HS-27A (cell line): ENCODE measurements at places on chromosomes 2 and 18.

DNA sequence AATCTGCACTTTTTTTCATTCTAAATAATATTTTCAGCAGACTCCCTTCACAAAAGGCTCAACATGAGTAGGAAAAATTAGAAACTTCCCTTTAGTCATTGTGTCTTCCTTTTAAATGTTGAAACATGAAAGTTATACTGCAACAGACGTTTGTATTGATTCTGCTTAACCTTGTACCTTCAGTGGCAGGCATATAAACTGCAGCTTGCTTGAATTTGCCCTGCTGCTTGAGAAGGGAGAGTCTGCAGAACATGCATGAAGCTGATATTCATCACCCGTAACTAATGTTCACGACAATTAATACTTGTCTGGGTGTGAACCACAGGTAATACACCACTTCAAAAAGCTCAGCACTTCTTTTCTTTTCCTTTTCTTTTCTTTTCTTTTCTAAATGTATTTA is 294.7 kb upstream of the LRP1B start:
- DNase-seq = no peak

- DNase-seq = no peak
Measured at GRCh38 chr2:40173276-40173675, 278.6 kb downstream of the SLC8A1 start.

DNA sequence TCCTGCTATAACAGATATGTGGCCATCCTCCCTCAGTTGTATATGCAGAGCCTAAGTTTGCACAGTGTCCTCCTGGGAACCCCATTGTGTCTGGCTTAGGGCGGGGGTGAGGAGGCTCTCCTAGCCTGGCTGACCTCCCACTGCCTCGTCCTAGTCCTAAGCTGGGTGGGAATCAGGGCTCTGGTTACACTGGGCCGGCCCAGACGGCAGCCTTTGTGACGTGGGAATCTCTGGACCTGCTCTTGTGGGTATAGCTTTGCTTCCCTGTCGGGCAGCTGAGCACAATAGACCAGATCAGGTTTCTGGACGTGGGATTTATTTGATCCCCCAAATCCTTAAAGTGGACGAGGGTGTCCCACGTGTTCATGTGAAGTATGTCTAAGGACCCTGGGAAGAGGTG is 2.9 kb downstream of the ACKR3 start:
- no peak for DNase-seq

DNA sequence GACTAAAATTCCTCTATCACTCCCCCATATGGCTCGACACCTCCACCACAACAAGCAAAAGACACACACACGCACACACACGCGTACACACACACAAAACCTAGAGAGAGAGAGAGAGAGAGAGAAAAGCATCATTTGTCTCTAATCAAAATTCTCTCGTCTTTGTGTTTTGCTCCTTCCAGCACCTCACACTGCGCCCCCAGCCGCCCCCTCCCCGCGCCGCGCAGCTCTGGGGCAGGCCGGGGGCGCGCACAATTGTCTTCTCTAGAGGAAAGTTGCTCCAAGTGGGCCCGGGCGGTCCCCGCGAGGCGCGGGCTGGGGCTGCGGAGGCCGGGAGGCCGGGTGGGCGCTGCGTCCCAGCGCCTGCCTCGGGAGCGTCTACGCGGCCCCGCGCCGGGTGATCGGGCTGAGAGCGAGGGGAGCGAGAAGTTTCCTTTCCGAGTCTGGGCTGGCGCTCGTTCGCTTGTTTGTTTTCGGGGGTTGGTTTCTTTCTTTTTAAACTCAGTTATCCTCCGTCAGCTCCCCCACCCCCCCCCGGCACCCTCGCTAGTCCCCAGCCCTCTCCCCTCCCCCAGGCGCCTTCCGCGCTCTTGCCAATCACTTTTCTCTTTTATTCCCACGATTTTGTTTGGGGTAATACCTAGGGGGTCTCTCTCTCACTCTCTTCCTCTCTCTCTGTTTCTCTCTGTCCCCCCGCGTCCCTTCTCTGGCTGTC is 4.1 kb downstream of the ZEB2 start:
- DNase-seq = no peak

DNA sequence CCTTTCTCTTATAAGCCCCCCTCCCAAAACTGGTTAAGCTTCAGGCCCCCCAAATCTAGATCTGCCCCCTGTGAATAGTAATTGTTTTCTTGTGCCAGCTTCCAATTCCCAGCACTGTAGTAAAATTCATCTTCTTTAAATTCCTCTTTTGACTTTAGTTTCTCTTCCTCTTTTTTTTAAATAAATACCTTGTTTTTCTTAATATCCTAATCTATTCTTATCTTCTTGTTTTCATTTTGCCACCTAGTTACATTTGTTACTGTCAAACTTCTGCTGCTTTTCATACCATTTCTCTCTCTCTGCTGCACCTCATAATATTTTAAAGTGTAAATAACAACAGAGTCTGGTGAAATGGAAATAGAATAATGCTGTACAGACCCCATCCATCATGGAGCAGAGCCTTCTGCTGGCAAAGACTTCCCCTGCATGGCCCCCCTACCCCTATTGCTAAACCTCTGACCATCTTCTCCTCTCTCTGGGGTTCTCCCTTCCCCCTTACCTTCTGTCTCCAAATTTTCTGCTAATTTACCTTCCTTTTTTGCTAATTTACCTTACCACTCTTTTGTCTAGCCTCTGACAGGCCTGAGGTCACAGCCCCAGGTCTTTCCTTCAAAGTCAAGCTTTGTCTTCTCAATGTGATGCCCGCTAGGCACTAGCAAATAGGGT is 94.9 kb upstream of the PAPOLG start:
- DNase-seq = no peak

- no peak for DNase-seq
Measured at GRCh38 chr2:164710837-164711765, 89.8 kb upstream of the GRB14 start.

GRCh38 chr2:159078443-159078842 is 110.0 kb downstream of the TANC1 start:
- no peak for DNase-seq
